Fibroblast of skin of back (primary cell): ENCODE measurements at places on chromosomes 1 and 21.

- no peak for DNase-seq
These were observed 21.3 kb upstream of the FCRL2 start for GRCh38 chr1:157798211-157798610.

DNA sequence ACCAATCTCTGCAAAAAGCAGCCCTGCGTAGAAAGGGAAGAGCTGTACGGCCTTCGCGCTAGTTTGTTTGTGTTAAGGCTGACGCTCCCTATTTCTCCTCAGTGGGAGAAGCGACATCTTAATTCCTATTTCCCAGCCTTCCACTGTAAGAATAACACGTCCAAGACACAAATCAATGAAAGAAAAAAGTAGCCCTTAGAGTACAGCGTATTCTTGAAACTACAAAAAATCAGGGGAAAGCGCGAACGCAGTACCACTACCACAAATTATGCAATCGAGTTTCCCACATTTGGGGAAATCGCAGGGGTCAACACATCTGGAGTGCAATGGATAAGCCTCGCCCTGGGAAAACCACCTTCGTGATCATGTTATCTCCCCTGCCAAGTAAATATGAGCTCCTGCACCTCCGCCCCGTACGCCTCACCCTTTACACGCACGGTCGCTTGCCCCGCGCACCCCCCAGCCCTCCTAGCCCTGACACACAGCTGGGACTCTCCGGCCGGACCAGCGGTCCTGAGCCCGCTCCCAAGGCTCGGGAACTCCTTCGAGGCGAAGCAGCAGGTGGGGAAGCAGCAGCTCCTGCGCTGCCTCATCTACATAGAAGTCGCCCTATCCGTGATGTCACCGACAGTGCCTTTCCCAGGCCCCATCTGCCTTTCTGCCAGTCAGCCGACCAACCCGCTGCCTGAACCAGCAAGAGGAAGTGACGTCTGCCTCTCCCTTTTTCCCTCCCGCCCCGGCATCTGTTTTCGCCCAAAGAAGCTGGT lies 94.7 kb downstream of the PPIAL4G start:
- DNase-seq = peak; percentile 92

DNA sequence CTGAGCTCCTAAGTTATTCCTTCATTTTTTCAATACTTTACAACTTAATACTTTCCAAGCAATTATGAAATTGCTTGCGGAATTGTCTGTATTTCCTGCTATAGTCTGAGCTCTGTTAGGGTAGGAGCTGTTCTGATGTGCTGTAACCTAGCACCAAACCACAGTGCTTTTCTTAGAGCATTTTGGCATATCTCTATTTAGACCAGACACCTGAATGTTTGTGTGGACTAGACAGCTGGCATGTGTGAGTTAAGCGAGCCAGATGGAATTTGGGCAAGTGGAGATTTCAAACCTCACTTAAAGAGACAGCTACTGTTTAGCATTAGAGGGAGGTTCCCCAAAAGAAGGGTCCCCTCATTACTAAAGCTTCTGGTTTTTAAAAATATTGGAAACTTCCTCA lies 106.1 kb downstream of the RWDD3 start:
- DNase-seq = no peak

DNA sequence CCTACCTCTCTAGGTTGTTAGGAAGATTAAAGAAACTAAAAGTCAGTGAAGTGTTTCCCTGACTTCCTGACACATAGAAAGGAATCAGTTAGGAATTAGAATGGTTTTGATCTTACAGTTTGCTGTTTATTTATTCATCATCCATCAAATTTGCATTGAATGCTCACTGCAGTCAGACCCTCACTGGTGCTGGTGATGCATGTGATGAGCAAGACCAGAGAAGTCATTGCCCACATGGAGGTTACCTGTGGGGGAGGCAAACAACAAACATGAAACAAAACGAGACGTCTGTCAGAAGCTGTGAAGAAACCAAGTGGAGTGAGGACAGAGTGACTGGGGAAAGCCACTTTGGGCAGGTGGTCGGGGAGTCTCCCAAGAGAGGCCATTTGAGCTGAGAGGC lies 6.4 kb downstream of the CTPS1 start:
- DNase-seq = no peak

DNA sequence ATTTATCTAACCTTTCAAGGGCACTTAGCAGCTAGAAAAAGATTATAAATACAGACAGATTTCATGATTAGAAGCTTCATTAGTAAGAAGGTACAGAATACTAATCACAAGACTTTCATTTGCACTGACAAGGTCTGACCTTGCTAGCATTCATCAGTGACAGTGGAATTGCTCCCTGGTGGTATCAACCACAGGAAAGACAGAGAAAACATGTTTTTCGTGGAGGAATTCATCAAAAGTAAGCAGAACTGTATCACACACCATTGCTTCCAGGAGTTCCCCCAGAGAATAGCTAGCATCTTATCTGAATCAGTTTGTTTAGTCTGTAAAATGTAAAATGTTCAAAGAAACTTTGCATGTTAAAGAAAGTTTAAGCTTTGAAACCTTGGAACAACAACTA lies 20.6 kb upstream of the CRB1 start:
- DNase-seq = no peak

GRCh38 chr1:214747050-214747635 lies 144.1 kb downstream of the CENPF start:
- DNase-seq = no peak

DNA sequence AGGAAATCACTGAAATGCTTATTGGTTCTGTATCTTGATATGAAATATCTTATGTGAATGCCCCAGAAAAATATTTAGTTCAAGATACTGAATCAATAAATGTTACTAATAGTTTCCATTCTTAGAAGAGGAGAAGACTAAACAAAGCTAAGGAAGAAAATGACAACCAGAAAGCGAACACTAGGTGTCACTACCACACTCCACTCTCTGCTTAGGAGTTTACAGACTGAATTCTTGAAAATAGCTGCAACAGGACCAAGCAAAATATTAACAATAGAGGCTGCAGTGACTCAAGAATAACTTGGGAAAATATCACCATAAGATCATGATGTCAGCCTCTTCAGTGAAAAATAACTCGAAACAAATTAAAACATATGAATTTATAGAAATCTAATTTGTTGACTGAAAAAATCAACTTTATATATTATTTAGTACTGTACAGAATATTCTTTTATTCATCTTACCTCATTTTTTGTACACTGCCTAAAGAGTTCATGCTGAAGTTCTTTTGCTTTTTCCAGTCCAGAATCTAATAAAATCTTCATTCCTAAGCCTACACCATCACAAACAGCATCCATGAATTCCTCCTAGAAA lies 61.6 kb downstream of the KIF14 start:
- peak; percentile 61 for DNase-seq

DNA sequence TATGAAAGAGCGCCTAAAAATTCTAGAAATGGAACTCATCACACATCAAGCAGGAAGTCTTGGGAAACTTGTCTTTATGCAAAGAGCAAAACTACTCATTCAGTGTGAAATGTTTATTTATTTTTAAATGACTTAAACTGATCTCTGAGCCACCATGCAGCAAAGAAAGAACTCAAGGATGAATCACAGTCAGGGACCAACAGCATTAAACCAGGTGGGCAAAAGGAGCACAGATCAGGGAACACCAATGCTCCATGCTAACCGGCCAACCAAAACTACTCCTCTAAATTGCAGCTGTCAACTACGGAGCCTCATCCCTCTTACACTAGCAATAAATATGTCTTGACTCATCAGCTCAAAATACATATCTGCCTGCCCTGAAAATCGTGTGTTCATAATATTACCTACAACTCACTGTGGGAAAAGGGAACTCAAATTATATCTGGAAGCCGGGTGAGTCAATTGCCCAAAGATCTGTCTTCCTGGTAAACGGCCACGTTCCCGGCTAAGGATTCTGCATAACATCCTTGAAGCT lies 129.2 kb downstream of the PTPN14 start:
- DNase-seq = peak; percentile 96

- no peak for DNase-seq
These were observed 42.2 kb upstream of the IGSF3 start for GRCh38 chr1:116709666-116710167.

DNA sequence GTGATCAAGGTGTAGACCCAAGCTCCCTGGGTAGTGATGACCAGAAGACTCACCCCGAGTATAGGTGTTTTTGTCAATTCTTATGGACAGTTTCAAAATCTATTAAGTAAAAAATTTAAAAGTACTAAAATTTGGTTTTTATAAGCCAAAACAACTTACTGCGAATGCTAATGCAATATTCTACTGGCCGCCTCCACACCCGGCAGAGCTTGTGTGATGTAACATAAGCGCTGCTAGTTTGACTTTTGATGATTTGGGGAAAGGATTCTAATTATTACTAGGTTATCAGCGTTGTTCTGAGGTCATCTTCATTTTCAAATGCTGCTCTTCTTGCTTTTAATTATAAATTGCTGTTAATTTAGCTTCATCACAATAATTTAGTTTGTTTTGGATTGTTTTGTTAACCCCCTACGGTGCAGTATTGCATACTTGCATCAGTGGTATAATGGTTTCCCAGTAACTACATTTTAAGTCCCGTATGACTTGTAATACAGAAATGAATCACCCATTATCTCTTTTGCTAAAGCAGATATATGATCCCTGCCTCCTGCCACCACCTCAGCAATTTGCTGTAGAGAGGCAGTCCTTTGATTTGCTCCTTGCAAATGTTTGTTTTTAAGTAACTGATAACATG lies 178.0 kb downstream of the SDCCAG8 start:
- DNase-seq = peak; percentile 17

- peak; percentile 48 for DNase-seq
These were observed 11.4 kb upstream of the RGS16 start for GRCh38 chr1:182615468-182616129.

DNA sequence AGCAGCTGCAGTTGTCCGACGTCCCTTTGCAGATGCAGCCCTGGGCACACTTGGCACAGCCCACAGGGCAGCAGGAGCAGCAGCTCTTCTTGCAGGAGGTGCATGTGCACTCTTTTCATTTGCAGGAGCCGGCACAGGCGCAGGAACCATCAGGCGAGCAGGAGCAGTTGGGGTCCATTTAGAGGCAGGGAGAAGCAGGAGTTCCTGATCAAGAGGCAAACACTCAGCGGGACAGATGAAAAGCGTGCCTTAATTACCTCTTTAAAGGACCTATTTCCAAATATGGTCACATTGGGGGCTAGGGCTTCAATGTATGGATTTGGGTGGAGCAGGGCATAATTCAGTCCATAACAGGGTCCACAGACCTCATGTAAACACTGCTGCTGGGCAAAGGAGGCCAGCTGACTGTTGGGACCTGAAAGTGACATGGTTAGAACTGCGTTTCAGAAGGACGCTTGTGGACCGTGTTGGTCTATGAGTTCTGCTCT lies 4.3 kb upstream of the CPLANE2 start:
- DNase-seq = no peak

- DNase-seq = no peak
These were observed 97.3 kb upstream of the HMCN1 start for GRCh38 chr1:185636848-185637247.
